ENCODE measurements at places on chromosomes 13 and 19.

DNA sequence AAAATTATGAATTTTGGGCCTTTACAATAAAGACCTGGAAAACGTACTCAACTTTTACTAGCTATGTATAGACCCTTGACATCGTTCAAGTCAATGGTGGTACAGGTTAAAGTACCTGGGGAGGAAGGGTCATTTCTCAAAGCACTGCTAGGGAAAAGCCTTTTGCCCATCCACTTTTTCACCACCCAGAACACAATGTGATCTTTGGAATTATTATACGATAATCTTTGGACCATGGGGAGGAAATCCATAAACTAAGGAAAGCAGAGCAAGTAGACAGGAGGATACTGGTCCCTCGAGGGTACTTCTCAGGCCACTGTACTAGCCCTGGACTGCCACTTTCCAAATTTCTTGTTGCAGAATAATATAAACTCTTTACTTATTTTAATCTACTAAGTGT is 39.5 kb downstream of the UBL3 start:
- DNase-seq = no peak

DNA sequence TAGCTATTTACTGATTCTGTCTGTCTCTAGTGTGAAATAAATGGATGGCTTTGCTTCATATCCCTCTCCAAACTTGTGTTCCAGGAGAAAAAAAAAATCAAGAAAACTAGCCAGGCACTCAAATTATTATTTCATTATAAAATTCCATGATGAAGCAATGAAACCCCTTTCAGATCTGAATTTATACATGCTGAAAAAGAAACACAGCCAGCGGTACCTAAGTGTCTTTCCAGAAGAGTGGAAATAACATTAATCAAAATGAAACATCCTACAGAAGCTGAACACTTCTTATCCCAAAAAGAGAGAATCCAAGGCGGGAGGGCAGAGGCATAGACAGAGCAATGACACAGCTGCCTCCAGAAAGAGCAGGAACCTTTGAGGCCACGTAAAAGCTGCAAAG is 15.9 kb downstream of the ENOX1 start:
- DNase-seq = no peak

GRCh38 chr13:26272621-26273020 is 18.7 kb downstream of the CDK8 start:
- DNase-seq = no peak

- DNase-seq = no peak
These were observed 25.4 kb downstream of the RAB20 start for GRCh38 chr13:110536006-110536693.
